Renal cortex interstitium (tissue), 15 donors: ENCODE measurements at places on chromosomes 7 and 10.

GRCh38 chr7:25369786-25370185 lies 141.5 kb upstream of the NPVF start:
- no peak for DNase-seq

DNA sequence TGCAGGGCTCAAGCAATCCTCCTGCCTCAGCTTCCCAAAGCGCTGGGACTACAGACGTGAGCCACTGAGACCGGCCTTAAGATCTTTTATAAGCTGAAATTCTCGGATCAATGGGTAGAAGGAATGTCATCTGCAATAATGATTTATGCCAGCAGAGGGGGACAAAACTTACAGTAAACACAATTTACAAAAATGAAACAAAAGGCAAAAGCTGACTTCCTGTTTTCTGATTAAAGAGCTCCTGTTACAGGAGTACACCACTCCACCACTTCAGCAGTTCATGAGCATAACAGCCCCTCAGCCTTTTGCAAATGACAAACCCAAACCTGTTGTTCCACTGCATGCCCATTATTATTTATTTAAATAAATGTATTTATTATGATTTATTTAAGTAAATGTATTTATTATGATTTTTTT lies 88.5 kb upstream of the ATP6V0A4 start:
- DNase-seq, result peak; percentile 60

GRCh38 chr7:76108540-76109233 lies 60.8 kb downstream of the MDH2 start:
- no peak for DNase-seq

DNA sequence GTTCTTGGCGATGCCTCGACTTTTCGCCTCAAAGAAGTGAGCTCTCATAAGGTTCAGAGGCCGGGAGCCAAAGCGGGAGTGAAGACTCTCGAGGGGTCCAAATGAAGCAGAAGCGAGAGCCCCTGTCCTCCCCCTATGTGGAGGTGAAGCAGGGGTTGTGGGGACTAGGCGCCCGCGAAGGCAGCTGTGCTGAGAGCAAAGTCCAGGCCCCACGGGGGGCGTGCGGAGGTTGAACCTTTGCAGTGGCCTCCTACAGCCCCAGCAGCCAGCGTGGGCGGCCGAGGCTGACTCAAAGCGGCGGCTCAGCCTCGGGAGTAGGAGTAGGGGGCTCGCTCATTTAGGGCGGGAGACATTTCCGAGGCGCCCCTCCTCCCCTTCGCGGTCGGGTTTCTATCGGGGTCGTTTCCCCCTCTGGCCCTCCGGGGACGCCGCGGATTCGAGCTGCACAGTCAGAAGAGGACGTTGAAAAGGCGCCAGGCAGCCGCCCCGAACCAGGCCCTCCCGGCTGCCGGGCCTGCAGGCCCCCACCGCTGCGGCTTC lies 553 bp upstream of the ADD3 start:
- DNase-seq, result no peak

DNA sequence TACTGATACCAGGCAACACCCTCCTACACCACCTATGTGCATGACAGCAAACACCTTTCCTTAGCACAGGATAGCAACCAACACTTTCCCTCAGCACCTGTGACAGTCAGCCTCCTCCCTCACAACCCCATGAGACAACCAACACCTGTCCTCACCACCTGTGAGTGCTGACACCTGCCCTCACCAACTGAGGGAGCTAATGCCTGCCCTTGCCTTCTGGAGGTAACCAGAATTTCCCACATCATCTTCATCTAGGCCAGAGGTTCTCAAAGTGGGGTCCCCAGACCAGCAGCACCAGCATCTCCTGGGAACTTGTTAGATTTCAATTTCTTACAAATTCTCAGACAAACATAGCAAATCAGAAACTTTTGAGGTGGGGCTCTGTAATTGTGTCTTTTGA lies 112.5 kb downstream of the GRID1 start:
- DNase-seq, result no peak

DNA sequence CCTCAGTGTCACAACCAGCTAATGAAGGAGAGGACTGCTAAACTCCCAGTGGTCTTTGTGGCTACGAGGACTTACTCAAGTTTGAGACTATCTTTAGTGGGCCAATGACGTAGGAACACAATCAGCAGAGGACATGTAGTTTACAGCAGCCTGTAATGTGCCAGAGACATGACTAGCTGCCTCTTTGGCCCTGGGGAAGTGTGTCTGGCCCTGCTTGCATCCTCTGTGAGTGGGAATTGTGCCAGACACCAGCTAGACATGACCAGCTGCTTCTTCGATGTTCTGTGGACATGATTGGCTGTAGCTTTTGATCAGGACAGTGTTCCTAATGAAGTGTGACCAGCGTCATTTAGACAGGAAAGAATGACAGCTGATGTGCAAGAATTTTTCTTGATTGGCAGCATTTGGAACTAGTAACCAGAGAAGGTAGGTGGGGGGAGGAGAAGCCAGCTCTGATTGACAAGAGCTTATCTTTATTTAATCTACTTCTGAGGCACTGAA lies 141.7 kb downstream of the AUTS2 start:
- no peak for DNase-seq

DNA sequence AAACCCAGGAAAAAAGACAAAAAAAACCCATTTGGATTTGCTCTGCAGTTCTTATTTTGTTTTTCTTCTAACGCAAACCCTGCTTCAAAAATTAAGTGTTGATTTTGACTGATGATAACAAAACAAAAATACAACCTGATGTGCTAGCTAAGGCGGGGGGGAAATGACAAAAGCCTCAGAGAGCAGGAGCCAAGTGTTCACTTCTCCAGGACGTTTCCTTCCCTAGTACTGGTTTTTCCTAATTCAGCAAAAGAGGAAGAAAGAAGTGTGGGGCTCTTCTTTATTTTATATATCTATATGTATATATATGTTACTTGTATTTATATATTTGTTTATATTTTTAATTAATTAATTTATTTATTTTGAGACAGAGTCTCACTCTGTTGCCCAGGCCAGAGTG lies 28.0 kb downstream of the SNX10 start:
- DNase-seq, result no peak

DNA sequence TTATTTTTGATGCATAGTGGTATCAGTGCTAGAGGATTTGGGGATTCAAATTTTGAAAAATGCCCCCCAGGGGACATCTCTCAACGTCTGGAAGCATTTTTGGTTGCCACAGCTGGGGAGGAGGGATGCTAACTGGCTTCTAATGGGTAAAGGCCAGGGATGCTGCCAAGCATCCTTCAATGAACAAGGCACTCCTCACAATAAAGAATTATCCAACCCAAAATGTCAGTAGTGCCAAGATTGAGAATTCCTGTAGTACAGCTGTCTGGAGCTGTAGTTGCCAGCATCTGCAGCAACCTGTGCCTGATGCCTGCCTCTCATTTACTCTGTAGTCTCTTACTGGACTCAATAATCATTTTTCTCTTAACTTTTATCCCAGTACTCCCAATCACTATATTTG lies 53.5 kb downstream of the SEPTIN7 start:
- DNase-seq, result no peak

- no peak for DNase-seq
Observed at GRCh38 chr10:103720328-103720963, 134.9 kb downstream of the SH3PXD2A start.

DNA sequence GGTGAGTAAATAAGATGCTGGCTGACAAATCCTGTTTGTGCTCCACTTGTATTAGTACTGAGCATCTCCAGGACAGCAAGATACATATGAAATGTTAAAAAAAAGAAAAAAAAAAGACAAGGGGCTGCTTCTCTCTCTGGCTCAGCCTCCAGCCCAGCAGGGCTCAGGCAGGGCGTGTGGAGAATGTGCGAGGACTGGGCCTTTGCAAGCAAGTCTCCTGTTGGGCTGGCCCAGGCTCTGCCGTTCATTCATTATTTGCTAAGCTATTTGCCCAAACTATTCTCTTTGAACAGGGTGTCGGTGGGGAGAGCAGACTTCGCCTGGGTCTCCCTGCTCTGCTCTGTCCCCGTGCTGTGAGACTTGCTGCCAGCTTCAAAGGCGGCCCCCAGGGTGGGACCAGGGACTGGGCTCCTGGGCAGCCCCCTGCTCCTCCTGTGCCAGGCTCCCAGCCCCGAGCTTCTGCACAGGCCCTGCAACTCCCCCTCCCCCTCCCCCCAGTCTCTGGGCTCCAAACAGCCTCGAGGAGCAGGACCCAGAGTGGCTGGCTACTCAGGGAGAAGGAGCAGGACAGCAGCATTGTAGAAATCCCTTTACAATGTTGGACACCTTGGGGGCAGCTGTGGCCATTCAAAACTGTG lies 25.6 kb upstream of the MGMT start:
- DNase-seq, result no peak

- DNase-seq, result no peak
Observed at GRCh38 chr7:44216521-44217222, 15.9 kb downstream of the YKT6 start.

DNA sequence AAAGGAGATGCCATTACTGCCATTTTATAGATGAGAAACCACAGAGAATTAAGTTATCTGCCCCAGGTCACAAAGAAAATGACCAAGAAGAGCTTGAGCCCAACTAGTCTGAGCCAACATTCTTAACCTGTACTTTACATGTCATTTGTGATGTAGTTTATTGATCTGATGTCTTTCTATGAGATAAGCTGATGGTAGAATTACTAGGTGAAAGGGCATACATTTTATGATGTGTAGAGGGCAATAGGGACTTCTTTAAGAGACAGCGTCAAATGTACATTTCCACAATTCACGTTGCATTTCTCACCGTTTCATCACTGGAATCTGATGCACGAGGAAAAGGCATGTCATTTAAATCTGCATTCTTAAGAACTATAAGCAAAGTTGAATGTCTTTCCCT lies 11.3 kb downstream of the ACSL5 start:
- DNase-seq, result no peak

DNA sequence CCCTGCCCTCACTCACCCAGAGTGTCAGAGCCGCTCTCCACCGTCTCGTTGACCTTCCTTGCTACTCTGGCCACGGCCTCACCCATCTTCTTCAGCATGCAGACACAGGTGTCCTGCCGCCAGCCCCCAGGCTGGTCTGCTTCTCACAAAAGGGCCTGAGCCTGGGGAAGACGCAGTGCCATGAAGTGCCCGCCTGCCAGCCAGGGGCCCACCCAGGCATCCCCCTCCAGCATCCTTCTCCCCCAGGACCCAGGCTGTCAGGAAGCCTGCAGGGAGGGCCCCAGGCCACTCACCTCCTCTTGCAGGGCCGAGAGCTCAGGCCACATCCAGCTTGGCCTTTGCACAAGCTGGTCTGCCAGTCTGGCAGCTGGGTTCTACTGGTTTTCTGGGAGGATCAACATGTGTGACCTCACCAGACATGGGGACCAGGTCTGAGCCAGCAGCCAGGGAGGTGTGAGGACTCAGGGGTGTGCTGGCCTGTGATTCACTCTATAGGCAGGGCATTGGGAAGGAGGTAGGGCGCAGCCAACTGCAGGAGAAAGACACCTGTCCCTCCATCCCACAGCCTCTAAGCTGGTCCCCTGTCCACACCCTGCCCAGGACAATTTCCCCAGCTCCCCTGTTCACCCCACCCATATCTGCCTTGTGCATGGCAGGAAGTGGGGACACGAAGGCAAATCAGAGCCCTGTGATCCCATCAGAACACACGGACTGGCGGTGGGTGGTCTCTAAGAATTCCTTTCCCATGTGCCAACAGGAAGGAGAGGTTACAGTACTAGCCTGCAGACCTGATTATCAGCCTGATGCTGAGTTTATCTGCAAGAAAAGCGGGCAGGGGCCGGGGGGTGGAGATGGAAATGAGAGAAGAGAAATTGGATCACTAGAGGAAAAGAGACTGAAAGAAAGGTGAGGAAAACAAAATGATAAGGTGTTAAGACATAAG lies 5.7 kb downstream of the LRRC20 start:
- DNase-seq, result no peak

DNA sequence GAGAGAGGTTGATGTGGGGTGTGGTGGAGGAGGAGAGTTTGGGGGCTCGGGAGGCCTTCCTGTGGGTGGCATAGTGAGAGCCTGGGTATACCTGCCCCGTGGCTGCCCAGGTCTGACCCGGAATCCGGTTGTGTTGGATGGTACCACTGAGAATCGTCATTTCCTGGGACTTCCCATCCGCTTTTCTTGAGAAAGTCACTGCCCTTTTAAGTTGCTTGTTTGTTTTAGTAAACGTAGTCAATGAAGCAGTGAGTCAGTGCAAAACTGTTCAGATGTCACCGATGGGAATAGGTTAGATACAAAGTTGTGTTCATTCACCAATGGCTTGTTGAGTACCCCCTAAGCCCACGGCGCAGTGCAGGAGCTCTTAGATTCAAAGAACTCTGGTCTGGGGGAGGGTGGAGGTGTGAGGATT lies 285.8 kb downstream of the CAMK1D start:
- DNase-seq, result no peak
